ENCODE measurements at places on chromosomes 1 and 21. TPM values are rescaled to one million over a fixed set of nuclear protein-coding genes. Genes with fewer than 3 reads are reported as not detected.

The HSD11B1 gene
- total RNA-seq, result 0.36 TPM

The LIN9 gene
- total RNA-seq, result 11.1 TPM

The ST6GALNAC5 gene
- not detected for total RNA-seq

The GBP3 gene
- total RNA-seq, result 34.0 TPM

The AMY1C gene
- total RNA-seq, result not detected

The DENND2C gene
- 0.11 TPM for total RNA-seq

The SPATA45 gene
- total RNA-seq, result not detected

The NUP210L gene
- 0.09 TPM for total RNA-seq

The CCSAP gene
- total RNA-seq, result 9.1 TPM

The LCE2A gene
- not detected for total RNA-seq

The RGSL1 gene
- not detected for total RNA-seq

The TMEM61 gene
- total RNA-seq, result not detected

The PKLR gene
- total RNA-seq, result not detected

The TNN gene
- not detected for total RNA-seq

The NPPB gene
- not detected for total RNA-seq

The TBX15 gene
- total RNA-seq, result not detected

The GOLT1A gene
- not detected for total RNA-seq

The STIL gene
- total RNA-seq, result 40.7 TPM

The TFF1 gene
- total RNA-seq, result not detected

The MATN1 gene
- not detected for total RNA-seq

The CAMK1G gene
- total RNA-seq, result not detected

The EXOC8 gene
- 18.9 TPM for total RNA-seq

The SARS1 gene
- total RNA-seq, result 124 TPM

The PAQR6 gene
- 8.6 TPM for total RNA-seq

The COX20 gene
- 27.1 TPM for total RNA-seq

The CPT2 gene
- 16.8 TPM for total RNA-seq

The OR2L13 gene
- total RNA-seq, result not detected

The GJA5 gene
- not detected for total RNA-seq

The PLA2G2D gene
- total RNA-seq, result not detected

The SRSF4 gene
- total RNA-seq, result 125 TPM

The KCNJ6 gene
- not detected for total RNA-seq

The NGF gene
- not detected for total RNA-seq

The SLC2A5 gene
- 0.05 TPM for total RNA-seq

The PADI3 gene
- total RNA-seq, result not detected

The KRTAP19-1 gene
- not detected for total RNA-seq

The FAM163A gene
- total RNA-seq, result not detected

The NTRK1 gene
- total RNA-seq, result 13.4 TPM

The F13B gene
- total RNA-seq, result not detected

The TEX38 gene
- not detected for total RNA-seq

The PKN2 gene
- total RNA-seq, result 28.0 TPM

The SLC45A3 gene
- 0.23 TPM for total RNA-seq

The UTS2 gene
- not detected for total RNA-seq

The SHC1 gene
- total RNA-seq, result 81.9 TPM

The UCHL5 gene
- 60.1 TPM for total RNA-seq

The OR14K1 gene
- not detected for total RNA-seq

The L1TD1 gene
- not detected for total RNA-seq

Data from T-helper 2 cell treated with Interferon-gamma antibody and Interleukin-4, amounts not matched to agents 100 ng/mL and 5 ng/mL, for 36 hours (primary cell).